ENCODE measurements at places on chromosomes 12 and 14. TPM values are rescaled to one million over a fixed set of nuclear protein-coding genes. Genes with fewer than 3 reads are reported as not detected.

TM7SF3 gene
- total RNA-seq = 47.1 TPM

CACNA1C gene
- total RNA-seq = 1.4 TPM

PAWR gene
- total RNA-seq = 110 TPM

P3H3 gene
- 0.93 TPM for total RNA-seq

PRR4 gene
- total RNA-seq = not detected

CKAP4 gene
- total RNA-seq = 31.9 TPM

HOXC12 gene
- total RNA-seq = not detected

CLEC14A gene
- total RNA-seq = not detected

SERPINA9 gene
- total RNA-seq = not detected

NINJ2 gene
- total RNA-seq = 4.4 TPM

DLGAP5 gene
- total RNA-seq = 94.4 TPM

LRRK2 gene
- total RNA-seq = 28.4 TPM

STXBP6 gene
- total RNA-seq = 1.2 TPM

RASSF9 gene
- not detected for total RNA-seq

SPIC gene
- not detected for total RNA-seq

RPL10L gene
- total RNA-seq = not detected

ALG10B gene
- 24.1 TPM for total RNA-seq

PPP4R4 gene
- total RNA-seq = 1.00 TPM

All from OCI-LY7 (cell line).